ENCODE measurements at places on chromosomes 4 and X.

GRCh38 chr4:120491481-120491880 is 424.8 kb upstream of the MAD2L1 start:
- no peak for DNase-seq

DNA sequence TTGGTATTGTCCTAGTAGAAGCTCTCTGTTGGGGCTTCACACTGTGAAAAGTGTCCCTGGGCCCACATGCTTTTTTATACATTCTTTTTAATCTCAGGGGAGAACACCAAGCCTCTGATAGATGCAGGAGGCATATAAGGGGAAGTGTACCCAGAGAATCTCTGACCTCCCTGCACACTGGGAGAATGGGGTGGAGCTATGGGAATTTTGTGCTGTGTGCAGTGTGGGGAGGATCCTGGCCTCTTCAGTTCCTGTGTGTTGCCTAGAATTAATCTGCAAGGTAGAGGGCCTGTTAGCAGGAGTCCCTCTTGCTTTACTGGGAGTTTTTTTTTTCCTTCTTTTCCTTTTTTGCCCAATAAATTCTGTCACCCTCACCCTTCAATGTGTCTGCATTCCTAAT is 49.2 kb upstream of the SPIN4 start:
- DNase-seq = no peak

- DNase-seq = no peak
Observed at GRCh38 chr4:117478702-117479101, 393.3 kb upstream of the TRAM1L1 start.

GRCh38 chr4:16627999-16628398 is 270.4 kb downstream of the LDB2 start:
- no peak for DNase-seq

DNA sequence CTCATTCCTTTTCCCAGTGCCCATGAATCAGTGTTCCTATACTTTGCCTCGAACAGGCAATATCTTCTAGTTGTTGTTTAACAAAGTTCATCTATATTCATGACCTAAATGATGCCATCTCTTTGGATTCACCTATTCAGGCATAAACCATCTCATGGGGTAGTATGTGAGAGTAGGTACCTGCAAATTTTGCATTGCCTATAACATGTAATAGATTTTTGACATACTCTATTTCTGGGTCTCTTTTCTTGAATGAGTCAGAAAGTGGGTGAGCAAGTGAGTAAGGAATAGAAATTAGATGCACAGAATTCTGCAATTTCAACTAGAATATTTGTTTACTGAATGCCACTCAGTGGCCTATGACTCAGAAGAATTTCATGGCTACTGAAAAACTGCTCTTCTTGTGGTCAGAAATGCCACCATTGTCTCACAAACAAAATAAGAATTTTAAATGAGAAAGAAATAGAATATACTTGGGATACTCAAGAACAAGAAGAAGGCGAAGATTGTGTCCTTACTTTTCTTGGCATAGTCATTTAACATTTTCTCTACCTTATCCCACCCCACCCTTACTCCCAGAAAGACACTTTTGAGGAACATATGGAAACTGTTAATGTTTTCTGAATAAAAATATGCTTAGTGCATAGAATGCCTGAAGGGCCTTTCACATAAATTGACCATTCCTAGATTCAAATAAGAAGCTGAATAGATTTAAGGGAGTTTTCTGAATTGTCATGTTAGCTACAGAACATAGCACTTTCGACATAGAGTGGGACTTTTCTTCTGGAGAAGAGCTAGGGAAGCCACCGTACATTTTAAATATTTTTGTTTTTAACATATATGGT is 86.8 kb downstream of the HHIP start:
- DNase-seq = no peak

- DNase-seq = no peak
Observed at GRCh38 chr4:168843635-168844034, 166.4 kb downstream of the CBR4 start.

GRCh38 chr4:16270454-16271328 is 44.4 kb upstream of the TAPT1 start:
- DNase-seq = no peak

GRCh38 chr4:151355155-151355554 is 29.8 kb upstream of the SH3D19 start:
- DNase-seq = no peak

DNA sequence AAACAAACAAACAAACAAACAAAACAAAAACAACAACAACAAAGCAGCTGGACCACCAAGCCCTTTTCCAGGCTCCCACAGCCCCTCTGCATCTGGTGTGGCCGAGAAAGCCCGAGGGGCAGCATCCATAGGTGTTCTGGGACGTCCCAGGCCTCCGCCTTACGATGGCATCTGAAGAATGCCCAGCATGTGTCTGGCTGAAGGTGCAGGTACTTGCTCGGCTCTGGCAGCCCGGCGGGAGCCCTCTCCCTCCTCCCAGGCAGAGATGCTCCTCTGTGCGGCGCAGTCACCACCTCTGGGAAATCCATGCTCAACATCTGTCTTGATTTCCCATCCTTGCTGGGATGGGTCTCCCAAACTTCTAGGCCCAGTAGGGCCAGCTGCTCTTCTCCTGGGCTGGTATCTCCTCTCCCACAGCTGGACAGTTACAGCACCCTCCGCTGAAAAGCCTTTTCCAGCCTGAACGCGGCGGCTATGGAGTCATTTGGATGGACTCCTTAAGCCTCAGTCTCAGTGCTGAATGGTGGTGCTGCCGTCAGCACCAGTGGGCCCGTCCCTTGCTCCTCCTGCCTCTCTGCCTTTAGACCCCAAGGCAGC is 4.3 kb downstream of the PSAPL1 start:
- DNase-seq = peak; percentile 16

DNA sequence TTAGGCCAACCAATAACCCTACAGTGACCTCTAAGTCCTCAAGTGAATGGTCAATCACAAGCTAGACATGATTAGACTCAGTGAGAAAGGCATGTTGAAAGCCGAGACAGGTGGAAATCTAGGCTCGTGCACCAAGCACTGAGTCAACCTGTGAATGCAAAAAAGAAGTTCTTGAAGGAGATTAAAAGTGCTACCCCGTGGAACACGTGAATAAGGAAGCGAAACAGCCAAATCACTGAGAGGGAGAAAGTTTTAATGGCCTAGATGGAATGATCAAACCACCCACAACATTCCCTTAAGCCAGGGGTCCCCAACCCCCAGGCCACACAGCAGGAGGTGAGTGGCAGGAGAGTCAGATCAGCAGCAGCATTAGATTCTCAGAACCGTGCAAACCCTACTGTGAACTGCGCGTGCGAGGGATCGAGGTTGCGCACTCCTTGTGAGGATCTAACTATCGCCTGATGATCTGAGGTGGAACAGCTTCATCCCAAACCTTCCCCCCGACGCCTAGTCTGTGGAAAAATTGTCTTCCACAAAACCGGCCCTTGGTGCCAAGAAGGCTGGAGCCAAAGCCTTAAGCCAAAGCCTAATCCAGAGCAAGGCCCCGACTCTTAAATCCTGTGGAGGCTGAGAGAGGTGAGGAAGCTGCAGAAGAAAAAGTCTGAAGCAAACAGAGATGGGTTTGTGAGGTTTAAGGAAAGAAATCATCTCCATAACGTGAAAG is 19.5 kb upstream of the PDE6B start:
- DNase-seq = no peak

- no peak for DNase-seq
Observed at GRCh38 chr4:14596904-14597303, 405.4 kb upstream of the CPEB2 start.

- no peak for DNase-seq
Observed at GRCh38 chrX:23729214-23729613, 13.9 kb downstream of the ACOT9 start.

GRCh38 chrX:136480383-136480782 is 7.4 kb upstream of the BRS3 start:
- DNase-seq = peak; percentile 20

DNA sequence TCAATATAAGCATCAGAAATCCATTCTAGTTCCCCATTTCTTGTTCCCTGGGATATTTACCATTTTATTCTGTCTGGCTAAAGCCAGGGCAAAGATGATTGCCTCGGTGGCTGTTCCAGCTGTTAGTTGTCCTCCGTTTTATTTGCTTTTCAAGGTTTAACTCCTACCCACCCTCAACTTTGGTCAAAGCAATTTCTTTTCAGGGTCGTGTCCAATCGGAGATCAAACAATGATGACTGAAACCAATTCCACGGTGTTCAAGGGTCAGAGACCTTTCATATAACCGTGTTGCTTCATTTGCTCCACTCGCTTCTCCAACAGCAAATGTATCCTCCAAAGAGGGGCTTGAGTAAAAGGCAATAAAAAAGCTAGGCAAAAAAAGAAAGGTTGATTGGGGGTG is 193.5 kb upstream of the FTHL17 start:
- no peak for DNase-seq

DNA sequence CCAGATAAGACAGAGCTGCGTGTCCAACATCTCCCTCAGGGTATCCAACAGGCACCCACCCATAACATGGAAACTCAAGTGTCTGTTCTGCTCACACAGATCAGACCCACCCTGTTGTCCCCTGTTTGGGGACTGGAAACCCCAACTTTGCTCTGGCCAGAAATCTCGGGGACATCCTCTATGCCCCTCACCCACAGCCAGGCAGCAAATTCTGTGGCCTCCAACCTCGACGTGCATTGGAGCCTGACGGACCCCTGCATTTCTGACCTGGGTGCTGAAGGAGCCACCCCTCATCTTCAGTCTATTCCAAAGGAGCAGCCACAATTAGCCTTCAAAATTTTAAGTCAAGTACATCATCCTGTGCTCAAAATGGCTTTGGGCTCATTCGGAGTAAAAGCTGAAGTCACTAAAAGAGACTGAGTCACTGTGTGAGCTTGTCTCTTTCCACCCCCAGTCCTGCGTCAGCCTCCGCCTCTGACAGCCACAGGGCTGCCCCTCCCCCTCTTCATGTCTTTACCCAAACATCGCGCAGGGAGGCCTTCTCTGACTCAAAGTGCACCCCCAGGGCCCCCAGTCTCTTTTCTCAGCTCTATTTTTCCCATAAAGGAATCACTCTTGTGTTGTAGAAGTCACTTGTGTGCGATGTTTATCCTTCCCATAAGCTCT is 24.4 kb upstream of the PDE6B start:
- no peak for DNase-seq

DNA sequence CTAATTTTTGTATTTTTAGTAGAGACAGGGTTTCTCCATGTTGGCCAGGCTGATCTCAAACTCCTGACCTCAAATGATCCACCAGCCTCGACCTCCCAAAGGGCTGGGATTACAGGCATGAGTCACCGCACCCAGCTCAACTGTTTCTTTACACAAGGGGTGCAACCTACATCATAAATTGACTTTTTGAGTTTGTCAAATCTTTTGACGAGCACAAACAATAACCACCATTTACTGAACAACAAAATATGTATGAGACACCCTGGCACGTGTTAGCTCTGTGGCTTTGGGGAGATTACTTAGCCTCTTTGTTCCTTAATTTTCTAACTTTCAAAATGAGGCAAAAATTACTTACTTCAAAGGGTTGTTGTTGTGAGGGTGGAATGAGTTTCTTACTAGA is 23.5 kb upstream of the SLC34A2 start:
- no peak for DNase-seq

DNA sequence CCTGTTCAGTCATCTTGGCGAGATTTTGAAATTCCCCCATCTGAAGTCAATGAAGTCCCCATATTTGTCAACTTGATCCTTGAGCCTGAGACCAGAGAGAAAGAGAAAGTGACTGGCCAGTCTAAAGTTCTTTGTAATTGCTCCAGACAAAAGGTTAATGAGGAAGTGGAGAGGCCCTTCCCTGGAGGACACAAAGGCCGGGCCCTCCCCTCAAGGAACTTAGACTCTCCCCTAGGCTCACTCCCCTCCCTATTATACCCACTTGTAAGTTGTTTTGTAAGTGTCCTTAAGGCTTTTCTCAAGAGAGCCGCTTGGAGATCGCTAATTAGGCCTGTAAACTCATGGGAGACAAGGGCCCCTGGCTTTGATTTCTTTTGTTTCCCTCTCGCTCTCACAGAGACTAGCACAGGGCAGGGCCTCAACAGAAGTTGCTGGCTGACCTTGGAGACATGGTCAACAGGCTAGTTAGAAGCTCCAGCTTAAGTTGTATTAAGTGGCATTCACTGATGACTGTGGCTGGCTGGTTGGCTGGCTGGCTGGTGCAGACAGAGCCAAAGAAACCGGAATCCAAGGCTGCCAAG is 20.3 kb upstream of the GPC4 start:
- no peak for DNase-seq

- DNase-seq = no peak
Observed at GRCh38 chrX:4656419-4656818, 943.0 kb upstream of the PRKX start.

GRCh38 chr4:157667836-157668235 is 447.3 kb downstream of the GRIA2 start:
- DNase-seq = no peak

DNA sequence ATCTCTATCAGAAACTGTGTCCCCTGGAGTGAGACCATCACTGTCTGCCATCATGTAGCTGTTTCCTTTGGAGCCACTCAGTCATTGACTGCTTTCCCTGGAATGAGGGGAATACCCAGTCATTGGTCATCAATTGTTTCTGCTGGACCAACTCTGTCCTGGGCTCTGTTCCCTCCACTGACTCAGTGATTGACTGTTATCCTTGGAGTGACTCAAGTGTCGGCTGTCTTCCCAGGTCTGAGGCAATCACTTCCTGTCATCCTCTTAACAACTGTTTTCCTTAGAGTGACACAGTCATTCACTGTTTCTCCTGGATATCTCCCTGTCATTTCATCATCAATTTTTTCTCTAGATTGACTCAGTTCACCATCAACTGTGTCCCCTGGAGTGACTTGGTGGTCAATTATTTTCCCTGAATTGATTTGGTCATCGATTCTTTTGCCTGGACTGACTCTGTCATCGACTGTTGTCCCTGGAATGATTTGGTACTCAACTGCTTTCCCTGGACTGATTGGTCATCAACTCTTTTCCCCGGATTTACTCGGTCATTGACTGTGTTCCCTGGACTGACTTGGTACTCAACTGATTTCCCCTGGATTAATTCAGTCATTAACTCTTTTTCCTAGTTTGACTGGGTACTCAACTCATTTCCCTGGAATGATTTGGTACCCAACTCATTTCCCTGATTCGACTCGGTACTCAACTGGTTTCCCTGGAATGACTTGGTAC is 327.9 kb upstream of the VCX start:
- DNase-seq = no peak

DNA sequence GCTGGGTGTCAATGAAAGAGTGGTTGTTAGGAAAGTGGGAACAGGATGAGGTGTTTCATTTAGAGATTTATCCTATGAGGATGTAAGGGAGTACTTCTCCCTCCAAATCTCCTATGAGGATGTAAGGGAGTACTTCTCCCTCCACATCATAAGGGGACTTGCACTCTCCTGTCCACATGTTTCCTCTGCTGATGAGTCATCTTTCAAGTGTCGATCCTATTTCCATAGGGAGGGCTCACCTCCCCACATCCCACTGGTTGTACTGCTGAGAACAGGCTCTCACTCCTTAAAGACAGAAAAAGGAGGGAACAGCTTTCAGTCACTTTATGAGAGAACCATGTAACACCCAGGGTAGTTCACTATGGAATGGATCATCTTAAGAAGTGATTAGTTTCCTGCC is 65.0 kb downstream of the INPP4B start:
- no peak for DNase-seq

Measured in right hindlimb (tissue), 1 donor.